ENCODE measurements at places on chromosomes 11 and 22.

DNA sequence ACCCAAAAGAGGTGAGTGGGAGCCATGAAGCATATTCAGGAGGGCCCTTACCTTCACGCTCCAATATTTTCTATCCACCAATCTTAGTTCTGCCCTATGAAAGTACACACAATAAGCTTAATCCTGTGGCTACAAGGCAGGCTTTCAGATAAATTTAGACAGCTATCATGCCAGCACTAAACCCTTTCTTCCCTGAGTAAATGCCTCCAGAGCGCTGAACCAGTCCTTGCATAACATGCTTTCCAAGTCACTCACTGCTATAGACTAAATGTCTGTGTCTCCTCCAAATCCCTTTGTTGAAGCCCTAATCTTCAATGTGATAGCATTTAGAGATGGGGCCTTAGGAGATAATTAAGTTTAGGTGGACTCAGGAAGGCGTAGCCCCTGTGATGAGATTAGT is 50.3 kb upstream of the FIBIN start:
- DNase-seq = no peak

DNA sequence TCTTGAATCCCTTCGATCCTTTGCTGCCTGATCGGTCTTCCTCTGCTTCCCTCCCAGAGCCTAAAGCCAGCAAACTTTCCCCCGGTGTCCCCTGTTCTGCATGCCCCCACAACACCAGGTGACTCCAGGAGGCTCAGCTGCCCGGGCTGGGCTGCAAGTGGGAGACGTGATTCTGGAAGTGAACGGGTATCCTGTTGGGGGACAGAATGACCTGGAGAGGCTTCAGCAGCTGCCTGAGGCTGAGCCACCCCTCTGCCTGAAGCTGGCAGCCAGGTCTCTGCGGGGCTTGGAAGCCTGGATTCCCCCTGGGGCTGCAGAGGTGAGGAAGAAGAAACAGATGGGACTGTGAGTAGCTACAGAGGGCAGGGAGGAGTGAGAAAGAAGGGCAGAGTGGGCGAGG is 3.6 kb downstream of the NHERF4 start:
- no peak for DNase-seq

- DNase-seq = no peak
Observed at GRCh38 chr11:125082040-125082439, 18.9 kb downstream of the SLC37A2 start.

DNA sequence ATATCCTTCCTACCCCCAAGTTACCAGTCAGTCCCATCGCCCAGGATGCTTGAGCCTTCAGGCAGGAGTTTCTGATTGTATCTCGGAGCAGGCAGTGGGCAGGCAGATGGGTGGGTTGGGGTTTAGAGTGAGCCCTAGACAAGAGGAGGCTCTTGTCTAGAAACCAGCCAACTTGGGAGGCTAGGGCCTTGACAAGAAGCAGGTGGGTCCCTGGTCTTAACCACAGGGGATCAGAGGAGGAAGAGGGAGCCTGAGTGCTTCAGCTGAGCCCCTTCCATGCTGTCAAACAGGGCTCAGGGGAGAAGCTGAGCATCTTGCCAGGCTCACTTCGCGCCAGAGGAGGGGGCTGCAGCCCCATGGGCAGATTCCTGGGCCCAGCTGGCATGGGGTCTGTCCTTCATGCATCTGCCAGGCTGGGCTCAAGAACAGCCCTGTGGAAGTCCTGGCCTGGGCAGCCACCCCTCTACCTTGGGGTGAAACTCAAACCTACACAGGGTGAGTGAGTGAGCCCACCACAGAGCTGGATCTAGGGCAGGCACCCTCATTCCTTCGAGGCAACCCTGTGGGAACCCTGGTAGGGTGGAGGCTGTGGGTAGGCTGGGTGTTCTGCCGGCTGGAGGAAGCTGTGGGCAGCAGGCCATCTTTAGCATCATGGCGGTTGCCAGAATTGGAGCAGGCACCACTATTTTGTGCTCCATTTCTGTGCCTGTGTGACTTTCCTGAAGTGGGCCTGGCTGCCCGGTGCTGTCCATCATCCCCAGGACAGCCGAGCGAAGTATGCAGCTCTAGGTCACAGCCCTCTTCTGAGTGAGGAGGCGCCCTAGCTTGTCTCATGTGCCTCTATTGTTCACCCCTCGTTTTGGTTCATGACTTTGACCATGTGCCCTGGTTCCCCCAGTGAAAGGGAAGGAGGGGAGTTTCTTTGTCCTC is 108.1 kb downstream of the MORC2 start:
- DNase-seq = no peak

DNA sequence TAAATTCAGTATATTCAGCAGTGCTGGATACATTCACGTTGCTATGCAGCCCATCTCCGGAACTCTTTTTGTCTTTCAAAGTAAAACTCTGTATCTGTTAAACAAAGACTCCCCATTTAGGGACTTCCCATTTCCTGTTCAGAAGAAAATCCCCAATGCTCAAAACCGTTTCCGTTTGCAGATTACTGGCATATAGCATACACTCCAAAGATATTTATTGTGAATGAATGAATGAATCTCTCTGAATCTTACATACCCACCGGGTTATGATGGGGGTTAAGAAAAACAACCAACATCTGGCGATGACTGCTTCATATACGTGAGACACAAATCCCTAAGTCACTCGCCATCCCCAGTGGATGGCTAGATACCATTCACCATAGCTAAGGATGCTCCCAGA is 1.6 kb downstream of the THY1 start:
- no peak for DNase-seq

DNA sequence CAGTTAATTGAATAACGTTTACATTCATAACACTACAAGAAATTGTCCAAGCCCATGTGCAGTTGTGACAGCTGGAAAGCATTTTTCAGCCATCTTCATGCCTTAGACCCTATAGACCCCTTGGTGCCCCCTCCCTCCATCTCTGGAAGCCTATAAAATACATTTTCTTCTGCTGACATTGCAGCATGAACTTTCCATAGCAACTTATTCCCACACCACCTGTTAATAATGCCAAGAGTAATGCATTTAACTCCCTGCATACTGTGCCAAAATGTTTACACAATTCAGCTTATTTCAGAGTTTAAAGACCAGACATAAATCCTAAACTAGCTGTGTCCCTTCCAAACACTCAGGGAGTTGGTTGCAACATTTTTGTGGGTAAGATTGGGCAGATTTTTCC is 143.0 kb upstream of the ARHGAP20 start:
- no peak for DNase-seq

GRCh38 chr11:92667486-92668152 is 301.8 kb upstream of the MTNR1B start:
- DNase-seq = no peak

DNA sequence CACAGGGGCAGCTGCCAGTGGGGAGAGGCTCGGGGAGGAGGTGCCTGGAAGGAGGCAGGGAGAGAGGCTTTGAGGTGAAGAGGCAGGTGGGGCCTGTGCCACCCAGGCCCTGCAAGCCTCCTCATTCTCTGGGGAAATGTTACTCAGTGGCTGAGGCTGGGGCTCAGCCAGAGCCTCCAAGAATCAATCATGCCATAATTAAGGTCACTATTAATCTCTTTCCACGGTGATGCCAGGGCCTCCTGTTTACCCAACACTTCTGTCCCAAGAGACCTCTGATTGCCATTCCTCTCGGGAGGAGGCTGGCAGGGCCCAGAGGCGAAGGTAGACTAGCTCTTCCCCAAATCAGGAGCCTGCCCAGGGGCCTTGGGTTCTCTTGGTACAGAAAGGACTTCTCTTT is 38.4 kb downstream of the GDPD5 start:
- DNase-seq = no peak

- DNase-seq = no peak
Observed at GRCh38 chr22:19785461-19786263, 25.1 kb downstream of the TBX1 start.

DNA sequence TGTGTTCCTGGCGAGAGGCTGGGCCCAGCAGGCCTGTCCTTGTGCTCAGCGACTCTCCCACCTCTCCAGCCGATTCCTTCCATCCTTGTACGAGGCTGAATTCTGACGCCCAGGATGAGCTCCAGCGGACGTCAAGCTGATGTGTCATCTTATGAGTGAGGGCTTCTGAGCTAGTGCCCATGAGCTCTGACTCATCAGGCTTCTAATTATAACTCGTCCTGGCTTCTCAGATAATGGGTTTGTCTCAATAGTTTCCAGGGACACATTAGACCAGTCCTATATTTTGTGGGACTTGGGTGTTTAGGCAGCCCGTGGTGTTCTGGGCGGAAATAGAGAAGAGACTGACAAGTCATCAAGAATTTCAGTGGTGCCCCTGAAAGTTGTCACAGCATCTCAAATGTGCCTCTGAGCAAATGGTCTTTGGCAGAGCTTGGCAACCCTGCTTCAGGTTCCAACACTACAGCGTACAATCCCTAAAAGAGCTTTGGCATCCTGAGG is 108.2 kb upstream of the CD44 start:
- no peak for DNase-seq

DNA sequence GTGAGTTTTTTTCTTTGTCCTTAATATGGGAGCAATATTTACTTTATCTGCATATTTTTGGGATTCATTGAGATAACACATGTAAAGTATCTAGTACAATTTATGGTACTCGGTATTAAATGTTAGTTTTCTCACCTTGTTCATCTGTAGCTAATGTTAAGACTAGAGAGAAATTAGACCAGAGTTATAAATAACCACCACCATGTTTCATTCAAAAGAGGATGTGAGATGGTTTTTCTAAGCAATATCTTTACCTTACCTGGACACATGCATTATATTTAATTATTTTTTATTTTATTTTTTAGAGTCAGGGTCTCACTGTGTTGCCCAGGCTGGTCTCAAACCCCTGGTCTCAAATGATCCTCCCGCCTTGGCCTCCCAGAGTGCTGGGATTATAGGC is 18.4 kb downstream of the ARHGAP42 start:
- no peak for DNase-seq

- no peak for DNase-seq
Observed at GRCh38 chr11:95867105-95867504, 56.8 kb downstream of the MTMR2 start.
